ENCODE measurements at places on chromosomes 7 and 10.

DNA sequence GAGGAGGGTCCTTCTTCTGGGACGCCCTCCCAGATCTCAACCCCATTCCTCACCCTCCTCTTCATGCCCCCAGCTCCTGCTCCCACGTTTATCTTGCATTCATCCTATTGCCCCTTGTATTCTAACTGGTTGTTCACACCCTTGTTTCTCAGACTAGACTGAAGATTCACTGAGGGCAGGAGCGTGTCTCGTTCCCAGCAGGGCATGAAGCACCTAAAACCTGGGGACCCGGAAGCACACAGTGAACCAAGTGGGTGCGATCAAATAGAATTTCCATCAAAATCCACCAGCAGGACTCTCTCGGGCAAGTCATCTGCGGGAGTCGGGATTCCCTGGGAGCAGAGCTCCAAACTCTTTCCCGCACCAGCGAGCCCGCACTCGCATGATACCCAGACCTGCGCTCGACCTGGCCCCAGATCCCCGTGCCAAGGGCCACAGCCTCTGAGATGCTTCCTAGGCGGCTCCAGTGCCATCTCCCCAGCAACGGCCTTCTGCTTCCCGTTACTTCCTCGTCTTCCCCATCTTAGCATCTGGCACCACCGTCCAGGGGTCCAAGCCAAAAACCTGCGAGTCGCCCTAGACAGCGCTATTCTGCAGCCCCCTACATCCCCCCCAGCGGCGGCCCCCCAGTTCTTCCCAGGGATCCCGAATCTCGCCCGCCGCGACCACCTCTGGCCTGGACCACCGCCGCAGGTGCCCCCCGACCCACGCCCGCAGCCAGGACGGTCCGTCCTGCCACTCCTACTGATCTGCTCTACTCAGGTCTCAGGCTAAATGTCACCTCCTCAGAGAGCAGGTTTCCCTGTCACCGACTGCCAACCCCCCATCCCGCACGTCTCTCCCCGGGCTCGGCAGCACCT, 6.1 kb upstream of the GBX1 start:
- no peak for DNase-seq

GRCh38 chr7:51053160-51053925, 263.3 kb downstream of the COBL start:
- DNase-seq: no peak

DNA sequence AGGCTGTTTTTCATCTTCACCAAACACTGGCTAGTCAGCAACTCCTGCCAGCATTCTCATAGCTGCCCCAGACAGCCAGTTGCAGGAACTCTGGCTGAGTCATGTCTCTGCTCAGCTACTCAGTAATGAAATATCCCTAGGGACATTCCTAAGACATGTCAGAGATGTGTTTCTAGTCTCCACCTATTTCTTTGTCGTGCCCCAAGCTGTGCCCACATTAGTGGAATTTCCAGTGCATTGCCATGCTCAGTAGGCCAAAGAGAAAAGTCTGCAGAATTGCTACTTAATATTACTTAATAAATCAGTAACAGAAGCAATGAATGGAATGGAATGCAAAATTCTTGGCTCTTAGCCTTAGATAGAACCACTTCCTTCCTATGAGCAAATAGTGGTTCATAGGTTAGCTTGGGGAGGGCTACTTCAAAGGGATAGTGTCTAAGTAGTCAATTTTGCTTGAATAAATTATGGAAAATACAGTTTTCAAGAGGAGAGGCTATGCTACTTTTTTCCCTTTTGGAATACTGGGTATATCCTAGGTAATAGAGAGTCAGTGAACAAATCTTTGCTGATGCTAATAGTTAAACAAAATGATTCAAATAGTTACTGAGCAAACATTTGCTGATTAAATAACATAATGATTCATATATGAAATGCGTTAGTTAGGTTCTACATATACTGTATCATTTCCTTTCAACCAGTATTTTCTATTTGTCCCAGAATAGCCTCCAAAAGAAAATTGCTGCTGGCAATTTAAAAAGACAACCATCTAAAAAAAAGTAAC, 23.6 kb upstream of the SEMA3C start:
- no peak for DNase-seq

DNA sequence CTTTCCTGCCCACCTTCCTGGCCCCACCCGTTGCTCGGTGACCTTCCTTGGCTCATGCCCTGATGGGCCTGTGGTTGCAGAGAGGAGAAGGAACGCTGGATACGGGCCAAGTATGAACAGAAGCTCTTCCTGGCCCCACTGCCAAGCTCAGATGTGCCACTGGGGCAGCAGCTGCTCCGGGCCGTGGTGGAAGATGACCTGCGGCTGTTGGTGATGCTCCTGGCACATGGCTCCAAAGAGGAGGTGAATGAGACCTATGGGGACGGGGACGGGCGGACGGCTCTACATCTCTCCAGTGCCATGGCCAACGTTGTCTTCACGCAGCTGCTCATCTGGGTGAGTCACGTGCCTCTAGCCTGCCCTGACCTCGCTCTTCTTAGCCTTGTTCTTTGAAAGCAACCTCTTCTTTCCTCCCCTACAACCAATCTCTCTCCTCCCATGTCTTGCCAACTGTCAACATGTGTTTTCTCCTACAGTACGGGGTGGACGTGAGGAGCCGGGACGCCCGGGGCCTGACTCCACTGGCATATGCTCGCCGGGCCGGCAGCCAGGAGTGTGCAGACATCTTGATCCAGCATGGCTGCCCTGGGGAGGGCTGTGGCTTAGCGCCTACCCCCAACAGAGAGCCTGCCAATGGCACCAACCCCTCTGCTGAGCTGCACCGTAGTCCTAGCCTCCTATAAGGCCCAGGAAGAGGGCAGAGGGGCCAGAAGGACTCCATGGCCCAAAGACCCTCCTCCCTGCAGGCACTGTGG, 24.1 kb downstream of the GBX1 start:
- no peak for DNase-seq

DNA sequence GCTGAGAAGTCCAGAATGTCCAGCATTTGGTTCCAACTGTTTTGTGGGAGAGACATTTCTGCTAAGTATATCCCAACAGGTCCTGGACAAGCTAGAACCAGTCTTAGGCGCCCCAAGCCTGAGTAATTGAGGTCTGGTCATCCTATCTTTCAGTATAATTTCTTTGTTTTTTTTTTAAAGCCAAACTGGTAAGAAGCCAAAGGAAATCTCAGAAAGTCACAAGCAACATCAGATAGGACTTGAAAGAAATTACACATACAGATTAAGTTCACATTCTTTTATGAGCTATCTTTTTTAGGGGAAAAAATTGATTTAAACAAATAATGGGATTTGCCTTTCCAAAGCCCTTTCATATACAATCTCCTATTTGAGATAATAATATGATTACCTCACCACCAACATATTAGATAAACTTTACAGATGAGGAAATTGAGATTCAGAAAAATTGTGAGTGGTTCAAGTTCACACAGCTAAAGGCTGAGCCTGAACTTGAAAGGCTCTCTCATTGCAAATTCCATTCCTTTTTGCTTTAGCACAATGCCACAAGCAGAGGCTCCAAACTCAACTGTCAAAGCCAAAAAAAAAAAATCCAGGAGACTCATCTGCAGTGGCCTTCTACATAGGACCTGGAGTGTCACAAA, 15.0 kb downstream of the PDLIM1 start:
- DNase-seq: no peak

GRCh38 chr7:42745357-42746059, 166.4 kb downstream of the C7orf25 start:
- DNase-seq: no peak

DNA sequence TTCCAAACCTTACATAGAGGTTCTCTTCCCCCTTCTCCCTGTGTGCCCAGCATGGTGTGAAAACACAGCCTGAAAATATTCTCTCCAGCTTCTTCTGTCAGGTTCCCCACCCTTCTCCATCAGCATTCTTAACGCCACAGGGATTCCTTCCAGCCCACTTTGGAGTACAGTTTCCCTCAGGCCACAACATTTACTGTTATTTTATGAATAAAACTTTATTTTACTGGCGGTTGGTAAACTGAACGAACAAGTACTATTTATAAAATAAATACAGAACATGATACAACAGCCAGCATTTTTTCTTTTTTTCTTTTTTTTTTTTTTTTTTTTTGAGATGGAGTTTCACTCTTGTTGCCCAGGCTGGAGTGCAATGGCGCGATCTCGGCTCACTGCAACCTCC, 31.6 kb upstream of the GPNMB start:
- DNase-seq: no peak

GRCh38 chr7:106611911-106612310, 49.0 kb downstream of the CCDC71L start:
- no peak for DNase-seq

DNA sequence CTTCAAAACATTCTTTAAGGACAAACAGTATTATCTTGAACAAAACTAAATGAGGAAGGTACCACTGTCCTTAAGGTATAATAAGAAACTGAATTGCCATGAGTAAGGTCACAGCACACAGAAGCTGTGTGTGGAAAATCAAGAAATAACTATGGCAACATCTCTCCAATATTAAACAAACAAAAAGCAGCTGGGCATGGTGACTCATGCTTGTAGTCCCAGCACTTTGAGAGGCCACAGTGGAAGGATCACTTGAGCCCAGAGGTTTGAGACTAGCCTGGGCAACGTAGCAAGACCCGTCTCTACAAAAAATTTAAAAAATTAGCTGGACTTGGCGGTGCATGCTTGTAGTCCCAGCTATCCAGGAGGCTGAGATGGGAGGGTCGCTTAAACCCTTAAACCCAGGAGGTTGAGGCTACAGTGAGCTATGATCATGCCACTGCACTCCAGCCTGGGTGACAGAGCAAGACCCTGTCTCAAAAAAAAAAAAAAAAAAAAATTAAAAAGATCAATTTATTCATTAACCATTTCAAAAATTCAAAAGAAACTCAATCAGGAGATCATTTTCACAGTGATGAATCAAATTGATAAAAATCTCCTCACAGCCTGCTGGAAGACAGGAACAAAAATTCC, 195.4 kb downstream of the SKIDA1 start:
- no peak for DNase-seq

GRCh38 chr7:116142850-116143249, 67.5 kb upstream of the TES start:
- no peak for DNase-seq

GRCh38 chr10:68099736-68100135, 9.6 kb upstream of the MYPN start:
- no peak for DNase-seq

- DNase-seq: no peak
These were observed 231.3 kb upstream of the RHOBTB1 start for GRCh38 chr10:61175316-61175715.

DNA sequence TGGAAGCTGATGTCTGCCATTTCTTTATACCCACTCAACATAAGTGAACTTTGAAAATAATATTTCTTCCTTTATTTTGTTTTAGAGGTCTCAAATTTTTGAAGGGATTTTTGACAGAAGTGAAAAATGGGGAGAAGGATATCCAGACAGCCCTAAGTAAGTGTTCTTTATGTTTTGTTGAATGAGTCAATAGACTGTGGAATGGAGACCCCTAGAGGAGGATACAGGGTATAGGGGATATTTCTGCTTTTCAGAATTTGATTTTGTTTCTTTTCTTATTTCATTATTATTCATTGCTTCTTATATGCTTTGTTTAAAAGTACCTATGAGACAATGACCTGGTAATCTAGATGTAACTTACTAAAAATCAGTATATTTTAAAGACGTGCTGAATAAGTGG, 34.4 kb downstream of the PLEKHA8 start:
- DNase-seq: no peak

DNA sequence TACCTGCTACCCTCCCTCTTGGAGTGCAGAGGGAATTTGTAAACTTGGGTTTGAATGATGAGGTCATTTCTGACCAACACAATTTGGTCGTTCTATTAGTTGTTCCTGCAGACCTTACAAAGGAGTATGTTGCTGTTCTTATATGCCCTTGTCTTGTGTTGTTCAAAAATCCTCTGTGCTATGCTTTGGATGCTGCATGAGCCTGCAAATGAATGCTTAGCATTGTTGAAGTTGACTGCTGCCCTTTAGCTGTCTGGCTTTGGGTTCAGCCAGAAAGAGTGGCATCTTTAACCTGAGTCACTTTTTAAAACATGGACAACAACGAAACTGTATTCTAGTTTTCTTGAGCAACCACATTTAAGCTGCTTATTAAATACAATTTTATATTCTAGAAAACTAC, 80.3 kb downstream of the SND1 start:
- DNase-seq: no peak

DNA sequence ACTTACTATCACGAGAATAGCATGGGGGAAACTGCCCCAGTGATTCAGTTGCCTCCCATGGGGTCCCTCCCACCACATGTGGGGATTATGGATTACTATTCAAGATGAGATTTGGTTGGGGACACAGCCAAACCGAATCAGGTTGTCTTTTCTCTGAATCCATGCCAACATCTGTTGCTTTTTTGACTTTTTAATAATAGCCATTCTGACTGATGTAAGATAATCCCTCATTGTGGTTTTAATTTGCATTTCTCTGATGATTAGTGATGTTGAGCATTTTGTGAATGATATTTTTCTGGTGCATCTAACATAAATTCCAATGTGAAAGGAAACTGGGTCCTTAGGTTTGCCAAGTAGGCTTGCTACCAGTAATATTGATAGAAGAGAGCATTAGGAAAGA, 69.0 kb upstream of the ARHGAP21 start:
- no peak for DNase-seq

DNA sequence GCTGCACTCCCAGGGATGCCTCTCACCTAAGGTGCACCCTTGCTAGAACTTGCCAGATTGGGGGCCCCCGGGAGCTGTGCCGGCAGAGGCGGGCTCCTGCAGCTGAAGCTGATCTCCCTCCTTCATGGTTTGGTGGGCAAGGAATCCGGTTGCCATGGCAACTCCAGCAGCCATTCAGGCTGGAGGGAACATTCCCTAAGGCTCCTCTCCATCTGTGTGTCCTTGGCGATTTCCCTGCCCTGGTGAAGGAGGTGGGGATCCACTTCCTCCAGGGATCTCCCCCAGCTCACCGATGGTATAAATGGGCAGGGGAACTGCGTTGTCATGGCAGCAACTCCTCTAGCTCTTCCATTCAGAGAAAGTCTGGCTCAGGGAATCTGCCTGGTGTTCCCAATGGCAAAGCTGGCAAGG, 49.6 kb upstream of the GPR158 start:
- no peak for DNase-seq

- DNase-seq: no peak
These were observed 557.0 kb upstream of the IGFBP3 start for GRCh38 chr7:46478046-46478445.

DNA sequence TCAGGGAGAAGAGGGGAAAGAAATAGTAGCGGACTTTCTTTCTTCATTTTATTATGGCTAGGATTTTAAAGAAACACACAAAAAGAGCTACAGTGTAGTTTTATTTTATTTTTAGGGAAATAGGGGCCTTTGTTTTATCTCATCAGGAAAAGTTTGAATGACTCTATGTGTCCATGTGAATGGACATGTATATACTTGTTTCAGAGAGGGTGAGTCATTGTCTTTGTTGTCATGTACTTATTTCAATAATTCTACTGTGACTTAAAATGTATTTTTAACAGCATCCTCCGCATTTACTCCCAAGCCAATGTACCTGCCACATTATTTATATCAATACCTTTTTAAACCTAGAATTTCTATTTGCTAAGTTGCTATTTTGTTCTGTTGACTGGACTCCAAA, 569.5 kb downstream of the SORCS3 start:
- no peak for DNase-seq

DNA sequence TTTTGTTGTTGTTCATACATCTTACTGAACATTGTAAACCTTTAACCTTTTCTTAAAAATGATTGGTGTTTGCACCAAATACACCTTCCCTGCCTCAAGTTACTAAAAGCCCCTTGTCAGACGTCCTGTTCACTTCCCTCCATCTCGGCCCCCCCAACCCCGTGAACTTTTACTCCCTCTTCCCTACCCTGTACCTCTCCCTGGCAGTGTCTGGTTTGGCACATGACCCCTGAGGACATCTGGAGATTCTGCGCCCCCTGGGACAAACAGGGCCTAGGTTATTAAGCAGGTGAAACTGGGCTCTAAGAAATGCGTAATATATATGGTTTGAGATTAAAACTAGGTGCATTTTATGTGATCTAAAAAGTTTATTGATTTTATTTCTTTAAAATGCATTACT, 1.4 kb downstream of the PPP2R2D start:
- no peak for DNase-seq

Measured in caudate nucleus (tissue), 63 donors.